Cardiac muscle cell (in vitro differentiated cells and primary cell): ENCODE measurements at places on chromosomes 6 and 20. TPM values are rescaled to one million over a fixed set of nuclear protein-coding genes. Genes with fewer than 3 reads are reported as not detected.

The NECAB3 gene
- 185 and 187 TPM in 2 replicates for total RNA-seq

The DNAH8 gene
- total RNA-seq: not detected in 2 replicates

The PRDM1 gene
- 0.56 and 2.4 TPM in 2 replicates for total RNA-seq

The CBLN4 gene
- total RNA-seq: not detected in 2 replicates

The NMBR gene
- 0.15 TPM in 1 of 2 replicates, not detected in the other for total RNA-seq

The MUCL3 gene
- total RNA-seq: not detected in 2 replicates

The DLL1 gene
- total RNA-seq: 4.3 and 4.7 TPM in 2 replicates

The RNF8 gene
- total RNA-seq: 36.8 and 38.5 TPM in 2 replicates

GRCh38 chr6:151001387-151002056 lies 136.0 kb downstream of the MTHFD1L start:
- DNase-seq: no peak

DNA sequence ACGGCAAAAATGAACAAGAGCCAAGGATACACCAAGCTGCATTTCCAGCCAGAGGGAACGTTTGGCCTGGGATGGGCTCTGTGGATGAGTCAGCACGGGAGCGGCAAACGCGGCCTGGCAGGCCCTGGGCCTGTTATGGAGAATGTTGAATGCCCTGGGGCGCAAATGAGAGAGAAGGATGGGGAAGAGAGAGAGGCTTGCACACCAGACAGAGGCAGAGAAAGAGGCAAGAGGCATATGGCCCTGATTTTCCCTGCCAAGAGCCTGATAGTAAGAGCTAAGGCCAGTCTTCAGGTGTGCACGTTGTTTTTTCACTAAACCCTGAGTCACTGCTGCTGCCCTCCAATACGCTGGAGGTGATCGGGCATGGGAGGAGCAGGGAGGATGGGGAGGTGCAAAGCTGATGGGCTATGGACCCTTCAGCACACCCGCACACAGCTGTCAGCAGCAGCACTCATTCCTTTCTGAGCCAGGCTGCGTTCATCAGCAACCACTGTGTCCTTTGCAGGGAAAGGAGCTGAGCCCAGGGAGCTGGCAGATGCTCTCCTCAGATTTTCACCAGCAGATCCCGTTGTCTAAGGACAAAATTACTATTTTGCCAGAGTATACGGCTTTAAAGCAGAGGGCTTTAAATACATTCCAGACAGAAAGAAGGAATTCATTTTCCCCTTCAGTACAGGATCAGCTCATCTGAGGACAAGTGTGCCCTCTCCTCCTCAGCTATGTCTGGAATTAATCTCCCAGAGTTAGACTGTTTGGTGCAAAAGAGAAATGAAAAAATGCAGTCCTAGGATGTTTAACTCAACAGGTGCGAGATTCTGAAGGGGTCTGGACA lies 61.7 kb upstream of the SLC22A23 start:
- no peak for DNase-seq

DNA sequence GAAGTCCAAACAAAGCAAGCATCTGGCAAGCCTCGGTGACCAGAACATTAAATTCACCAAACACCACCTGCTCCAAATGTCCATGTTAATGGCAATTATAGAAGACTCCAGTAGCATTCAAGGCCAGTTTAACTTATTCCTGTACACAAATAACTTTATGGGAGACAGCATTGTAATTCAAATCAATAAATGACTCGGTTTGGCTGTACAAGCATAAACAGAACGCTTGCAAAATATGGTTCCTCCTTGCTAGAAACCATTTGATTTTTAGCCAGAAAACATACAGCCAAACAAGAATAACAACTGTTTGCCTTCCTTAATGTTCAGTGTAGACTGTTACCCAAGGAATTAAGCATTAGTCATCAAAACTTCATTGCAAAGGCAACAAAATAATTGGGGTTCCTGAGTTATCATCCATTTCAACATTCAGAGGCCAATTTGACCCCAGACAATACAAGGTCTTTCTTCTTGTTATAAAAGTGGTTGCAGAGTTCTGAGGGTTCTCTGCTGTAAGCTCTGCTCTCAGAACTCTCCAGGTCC lies 125.1 kb downstream of the BFSP1 start:
- DNase-seq: no peak

- peak; percentile 63 for DNase-seq
Observed at GRCh38 chr6:106097411-106098231, 11.5 kb downstream of the PRDM1 start.

DNA sequence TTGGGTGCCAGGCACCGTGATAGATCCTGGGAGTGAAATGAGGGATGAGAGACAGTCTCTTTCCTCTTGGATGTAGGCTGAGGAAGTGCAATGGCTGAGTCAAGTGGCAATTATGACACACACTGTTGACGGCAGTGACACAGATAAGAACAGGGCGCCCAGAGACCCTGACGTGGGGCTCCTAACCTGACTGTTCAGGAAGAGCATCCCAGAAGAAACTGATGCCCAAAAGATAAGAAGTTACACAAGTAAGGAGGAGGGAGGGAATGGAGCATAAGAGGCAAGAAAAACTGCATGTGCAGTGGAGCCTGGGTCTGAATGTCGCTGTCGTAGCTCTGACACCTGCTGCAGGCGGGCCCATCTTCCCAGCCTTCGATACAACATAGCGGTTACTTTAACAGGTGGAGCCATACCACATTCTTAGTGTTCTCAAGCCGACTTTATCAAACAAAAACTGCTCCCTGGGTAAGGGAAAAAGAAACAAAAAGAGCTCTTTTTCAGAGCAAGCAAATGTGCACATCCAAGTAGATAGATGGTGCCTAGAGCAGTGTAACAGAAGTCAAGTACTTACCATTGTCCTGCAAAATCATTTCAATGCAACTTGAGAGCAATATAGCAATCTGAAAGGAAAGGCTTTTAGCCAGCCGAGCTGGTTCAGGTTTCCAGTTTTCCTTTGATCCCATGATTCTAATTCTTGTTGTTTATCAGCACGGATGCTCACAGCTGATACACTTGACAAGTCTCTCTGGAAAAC lies 463.9 kb upstream of the JARID2 start:
- no peak for DNase-seq

DNA sequence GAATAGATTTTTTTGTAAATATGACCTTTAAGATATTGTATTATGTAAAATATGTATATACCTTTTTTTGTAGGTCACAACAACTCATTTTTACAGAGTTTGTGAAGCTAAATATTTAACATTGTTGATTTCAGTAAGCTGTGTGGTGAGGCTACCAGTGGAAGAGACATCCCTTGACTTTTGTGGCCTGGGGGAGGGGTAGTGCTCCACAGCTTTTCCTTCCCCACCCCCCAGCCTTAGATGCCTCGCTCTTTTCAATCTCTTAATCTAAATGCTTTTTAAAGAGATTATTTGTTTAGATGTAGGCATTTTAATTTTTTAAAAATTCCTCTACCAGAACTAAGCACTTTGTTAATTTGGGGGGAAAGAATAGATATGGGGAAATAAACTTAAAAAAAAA lies 130.9 kb downstream of the SULF2 start:
- no peak for DNase-seq

- DNase-seq: peak; percentile 86
Observed at GRCh38 chr6:144104898-144105487, 9.6 kb upstream of the SF3B5 start.

- DNase-seq: no peak
Observed at GRCh38 chr20:15267935-15268334, 930.5 kb upstream of the FLRT3 start.

DNA sequence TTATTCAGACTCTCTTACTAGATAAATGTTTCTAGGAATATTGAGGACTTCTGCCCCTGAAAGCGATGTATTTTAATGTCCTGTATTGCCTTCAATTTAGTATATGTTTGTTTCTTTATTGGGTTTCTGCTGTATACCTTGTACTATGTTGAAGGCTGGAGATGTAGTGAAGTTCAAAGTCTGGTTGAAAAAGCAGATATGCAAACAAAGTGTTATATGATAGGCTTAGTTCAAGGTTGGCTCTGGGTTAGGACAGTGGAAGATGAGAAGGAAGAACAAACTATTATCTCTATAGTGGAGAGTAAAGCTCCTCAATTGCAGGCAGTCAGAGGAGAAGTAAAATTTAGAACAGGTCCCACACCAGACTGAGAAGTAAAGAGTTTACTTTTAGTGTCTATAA lies 36.3 kb upstream of the ADGRG6 start:
- no peak for DNase-seq

- DNase-seq: no peak
Observed at GRCh38 chr6:114355300-114355699, 12.5 kb upstream of the HS3ST5 start.

DNA sequence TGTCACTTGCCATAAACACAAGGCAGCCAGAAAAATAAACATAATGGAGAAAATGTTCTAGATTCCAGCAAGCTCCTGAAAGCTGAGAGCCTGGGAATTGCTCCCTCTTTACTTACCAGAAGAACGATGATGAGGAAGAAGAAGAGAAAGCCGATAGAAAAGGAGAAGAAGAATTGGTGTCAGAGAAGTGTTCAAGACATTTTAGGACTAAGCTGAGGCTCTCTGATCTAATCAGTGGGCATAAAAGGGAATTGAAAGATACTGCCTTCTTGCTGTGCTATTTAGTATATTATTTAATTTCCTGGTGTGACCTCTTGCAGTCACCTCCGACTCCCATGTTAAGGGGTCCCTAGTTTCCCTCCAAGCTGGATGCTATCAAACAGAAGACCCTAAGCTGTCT lies 316.6 kb upstream of the JARID2 start:
- DNase-seq: no peak

DNA sequence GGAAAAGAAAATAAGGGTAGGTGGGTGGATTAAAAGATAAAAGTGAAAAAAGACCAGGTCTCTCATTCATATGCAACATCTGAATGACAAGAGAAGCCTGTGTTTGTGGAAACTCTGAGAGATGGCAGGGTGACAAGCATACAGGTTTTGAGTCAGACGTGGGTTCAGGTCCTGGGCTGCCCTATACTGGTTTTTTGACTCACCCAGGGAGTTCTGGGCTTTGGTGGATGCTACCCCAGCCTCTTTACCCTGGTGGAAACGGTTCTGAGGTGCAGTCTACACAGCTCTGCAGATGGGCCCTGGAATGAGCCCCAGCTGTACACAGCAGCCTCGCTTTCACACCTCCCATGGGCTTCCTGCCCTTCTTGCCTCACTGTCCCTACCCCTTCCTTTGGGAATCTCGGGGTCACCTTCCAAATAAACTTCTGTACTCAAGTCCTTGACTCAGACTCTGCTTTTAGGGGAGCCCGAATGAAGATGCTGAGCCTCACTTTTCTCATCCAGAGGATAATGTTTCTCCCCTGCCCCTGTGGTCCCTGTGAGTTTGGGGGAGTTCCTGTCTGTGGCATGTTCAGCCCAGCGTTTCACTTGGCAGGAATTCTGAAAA lies 77.7 kb upstream of the CLDN20 start:
- DNase-seq: no peak

DNA sequence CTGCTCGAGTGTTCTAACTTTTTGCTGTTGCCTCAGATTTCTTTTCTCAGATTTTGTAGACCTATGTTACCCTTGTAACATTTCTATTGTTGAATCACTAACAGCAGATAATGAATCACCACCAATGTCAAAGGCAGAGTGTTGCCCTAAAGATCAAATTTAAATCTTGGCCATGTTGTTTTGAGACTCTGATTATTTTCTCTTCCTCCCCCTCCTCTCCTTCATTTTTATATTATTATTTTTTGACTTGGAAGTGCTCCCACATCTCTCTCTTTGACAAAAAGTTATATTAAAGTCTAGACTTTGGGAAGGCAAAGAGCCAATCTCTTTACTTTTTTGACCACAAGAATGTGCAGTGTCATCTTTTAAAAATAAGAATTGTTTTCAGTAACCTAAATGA lies 422.7 kb downstream of the NKAIN2 start:
- DNase-seq: no peak

GRCh38 chr20:59646487-59646886 lies 42.1 kb downstream of the PHACTR3 start:
- no peak for DNase-seq

DNA sequence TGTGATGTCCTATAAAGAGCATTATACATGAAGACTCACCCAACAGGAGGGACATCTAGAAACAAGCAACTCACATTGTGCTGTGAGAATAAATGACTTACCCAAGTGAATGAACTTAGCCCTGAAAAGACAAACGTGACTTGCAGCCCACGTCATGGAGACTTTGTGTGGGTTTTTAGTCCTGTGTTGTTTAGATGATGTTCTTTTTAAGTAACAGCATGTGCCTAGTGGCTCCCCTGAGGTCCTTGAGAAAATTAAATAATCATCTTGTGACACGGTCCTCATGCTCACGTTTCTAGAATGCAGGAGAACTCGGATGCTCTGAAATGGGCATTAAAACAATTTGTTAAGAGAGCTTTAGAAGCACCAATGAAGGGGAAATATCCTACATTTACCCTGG lies 165.1 kb downstream of the SASH1 start:
- peak; percentile 52 for DNase-seq

- DNase-seq: peak; percentile 1
Observed at GRCh38 chr6:92479831-92480230, 939.5 kb downstream of the EPHA7 start.

- no peak for DNase-seq
Observed at GRCh38 chr6:117298941-117299340, 33.6 kb downstream of the VGLL2 start.

GRCh38 chr6:78251931-78252330 lies 599.1 kb downstream of the MEI4 start:
- DNase-seq: no peak

DNA sequence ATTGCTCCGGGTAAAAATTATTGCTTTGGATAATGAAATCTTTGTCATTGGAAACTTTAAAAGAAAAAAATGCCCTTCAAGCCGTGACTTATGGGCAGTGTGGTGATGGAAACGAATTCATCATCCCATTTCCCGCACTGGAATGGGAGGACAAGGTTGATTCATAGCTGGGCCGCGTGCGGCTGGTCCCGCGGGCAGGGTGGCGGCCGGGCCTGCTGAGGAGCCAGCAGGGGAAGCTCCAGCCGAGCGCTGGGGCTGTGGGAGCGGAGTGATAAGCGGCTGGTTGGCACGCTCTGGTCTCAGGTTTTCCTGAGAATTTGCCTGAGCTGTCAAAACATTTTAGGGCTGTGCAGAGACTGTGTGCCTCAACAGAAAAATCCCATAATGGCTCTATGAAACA lies 351.7 kb downstream of the CDC5L start:
- no peak for DNase-seq
